ENCODE measurements at places on chromosomes 3 and 15. TPM values are rescaled to one million over a fixed set of nuclear protein-coding genes. Genes with fewer than 3 reads are reported as not detected.

- DNase-seq: no peak
- peaks cover 4% of the 10 kb centered on the region for H3K27me3 ChIP-seq
- no peak overlapping the region for H3K27ac ChIP-seq
- H3K4me1 ChIP-seq: no peaks in the 10 kb centered on the region
- H3K4me3 ChIP-seq: no peak overlapping the region
- H3K36me3 ChIP-seq: no peaks in the 10 kb centered on the region
Observed at GRCh38 chr3:123300583-123300982, 98.8 kb downstream of the SEC22A start.

GRCh38 chr3:166488977-166489672 is 651.9 kb upstream of the BCHE start:
- no peak overlapping the region for H3K4me3 ChIP-seq
- no peaks in the 10 kb centered on the region for H3K36me3 ChIP-seq
- DNase-seq: no peak
- H3K27ac ChIP-seq: no peak overlapping the region
- H3K4me1 ChIP-seq: peaks cover 2% of the 10 kb centered on the region
- no peaks in the 10 kb centered on the region for H3K27me3 ChIP-seq

GRCh38 chr3:53733446-53733845 is 112.8 kb downstream of the CHDH start:
- H3K4me3 ChIP-seq: peak overlapping the region; percentile 4
- peaks cover 39% of the 10 kb centered on the region for H3K36me3 ChIP-seq
- H3K27me3 ChIP-seq: no peaks in the 10 kb centered on the region

DNA sequence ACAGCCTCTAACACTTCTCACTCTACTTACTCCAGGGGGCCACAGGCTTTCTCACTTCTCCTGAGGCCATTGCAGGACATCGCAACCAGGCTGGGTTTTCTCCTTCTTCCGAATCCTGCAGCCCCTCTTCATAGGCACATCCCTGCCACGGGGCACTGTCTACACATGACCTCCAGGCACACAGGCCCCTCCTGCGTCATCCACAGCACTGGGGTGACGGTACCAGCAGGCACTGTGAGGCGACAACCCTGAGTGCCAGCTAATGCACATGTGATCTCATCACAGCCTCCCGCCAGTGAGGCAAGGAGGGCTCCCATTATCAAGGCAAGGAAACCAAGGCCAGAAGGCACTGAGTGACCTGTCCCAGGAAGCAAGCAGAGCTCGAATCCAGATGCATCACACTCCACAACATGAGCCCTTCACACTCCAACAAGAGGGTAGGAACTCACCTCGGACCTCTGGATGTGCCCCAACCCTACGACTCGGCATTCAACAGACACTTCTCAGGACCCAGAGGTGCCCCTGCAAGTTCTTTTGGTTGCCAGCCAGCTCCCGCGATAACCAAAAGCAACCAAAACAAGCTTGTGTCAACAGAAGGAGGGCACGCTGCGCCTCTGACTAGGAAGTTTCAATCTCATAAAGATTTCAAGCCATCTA is 16.7 kb downstream of the FAM174B start:
- no peak overlapping the region for H3K4me3 ChIP-seq
- DNase-seq: no peak
- no peak overlapping the region for H3K27ac ChIP-seq

DNA sequence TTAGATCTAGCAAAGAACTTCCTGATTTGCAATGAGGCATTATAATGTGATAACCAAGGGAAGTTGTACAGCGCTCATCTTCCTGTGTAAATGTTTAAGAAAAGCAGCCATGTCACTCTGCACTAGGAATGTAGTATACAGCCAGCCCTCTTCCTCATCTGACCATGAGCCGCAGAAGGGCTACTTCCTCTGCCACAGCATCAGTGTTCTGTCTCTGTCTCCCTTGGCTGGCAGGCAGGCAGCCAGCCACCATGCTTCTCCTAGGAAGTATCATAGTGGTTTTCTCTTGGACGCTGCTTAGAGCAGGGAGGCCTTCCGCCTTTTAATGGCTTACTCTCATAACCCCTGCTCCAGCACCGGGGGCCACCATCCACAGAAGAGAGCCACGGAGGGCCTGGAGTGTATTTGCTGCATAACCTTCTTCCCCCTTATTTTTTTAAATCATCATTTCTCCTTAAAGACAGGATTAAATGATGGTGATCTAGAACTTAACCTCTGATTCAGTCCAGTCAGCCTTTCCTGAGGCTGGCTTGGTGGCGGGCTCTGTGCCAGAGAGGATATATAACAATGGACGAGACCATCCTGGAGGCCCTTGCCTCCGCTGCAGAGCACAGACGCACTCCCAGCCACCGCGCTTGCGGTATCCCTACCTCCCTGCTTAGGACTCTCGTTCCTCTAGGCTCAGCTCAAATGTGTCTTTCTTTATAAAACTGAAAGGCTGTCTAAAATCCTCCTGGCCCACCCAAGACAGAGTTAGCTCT is 57.3 kb upstream of the PLXNA1 start:
- H3K4me3 ChIP-seq: no peak overlapping the region
- no peak overlapping the region for H3K27ac ChIP-seq
- H3K36me3 ChIP-seq: peaks cover 3% of the 10 kb centered on the region

DNA sequence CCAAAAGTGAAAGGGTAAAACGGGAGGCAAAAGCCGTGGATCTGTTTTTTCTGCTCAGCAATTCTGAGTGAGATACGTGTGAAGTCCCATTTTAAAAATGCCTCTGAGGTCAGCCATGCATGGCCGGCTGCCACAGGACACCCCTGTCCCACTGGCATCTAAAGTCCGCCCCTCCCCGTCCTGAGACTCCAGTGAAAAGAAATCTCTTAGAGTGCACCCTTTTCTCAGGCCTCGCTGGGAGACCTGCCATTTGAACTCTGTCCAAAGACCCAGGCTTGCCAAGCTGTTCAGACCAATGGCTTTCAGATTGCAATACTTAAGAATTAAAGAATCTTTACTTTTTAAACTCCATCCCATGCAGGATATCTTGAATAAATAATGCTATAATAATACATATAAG is 61.0 kb upstream of the SLC24A5 start:
- no peak overlapping the region for H3K4me3 ChIP-seq
- H3K4me1 ChIP-seq: peaks cover 15% of the 10 kb centered on the region
- no peak for DNase-seq
- no peak overlapping the region for H3K27ac ChIP-seq

DNA sequence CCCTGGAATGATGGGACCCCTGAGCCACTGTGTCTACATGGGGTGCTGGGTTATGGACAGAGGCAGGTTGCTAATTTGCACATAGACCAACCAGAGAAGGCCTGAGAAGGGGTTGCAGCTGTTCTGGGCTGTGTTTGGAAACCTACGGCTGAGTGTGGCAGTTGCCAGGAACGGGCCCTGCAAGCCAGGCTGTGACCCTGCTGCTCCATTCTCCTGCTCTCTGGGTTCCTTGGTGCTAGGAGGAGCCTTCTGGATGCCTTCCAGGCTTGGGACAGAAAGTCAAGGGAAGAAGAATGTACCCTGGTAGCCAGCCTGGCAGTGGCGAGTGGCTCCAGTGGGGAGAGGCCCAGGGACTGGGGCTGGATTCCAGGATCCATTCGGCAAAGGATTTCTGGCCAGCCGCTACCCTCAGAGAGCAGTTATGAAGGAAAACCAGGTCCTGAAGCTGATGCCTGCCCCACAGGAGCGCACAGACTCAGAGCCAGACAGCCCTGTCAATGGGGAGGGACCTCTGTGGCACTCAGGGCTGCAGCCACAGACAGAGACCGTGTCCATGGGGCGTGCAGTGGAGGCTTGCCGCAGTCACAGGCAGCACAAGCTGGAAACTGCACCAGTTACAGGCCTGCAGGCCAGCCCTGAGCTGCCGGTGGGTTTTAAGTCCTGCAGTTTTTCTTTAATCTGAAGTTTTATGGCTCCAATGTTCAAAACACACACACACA is 55.1 kb upstream of the ACAD9 start:
- peaks cover 14% of the 10 kb centered on the region for H3K4me1 ChIP-seq
- no peaks in the 10 kb centered on the region for H3K36me3 ChIP-seq
- no peaks in the 10 kb centered on the region for H3K27me3 ChIP-seq

DNA sequence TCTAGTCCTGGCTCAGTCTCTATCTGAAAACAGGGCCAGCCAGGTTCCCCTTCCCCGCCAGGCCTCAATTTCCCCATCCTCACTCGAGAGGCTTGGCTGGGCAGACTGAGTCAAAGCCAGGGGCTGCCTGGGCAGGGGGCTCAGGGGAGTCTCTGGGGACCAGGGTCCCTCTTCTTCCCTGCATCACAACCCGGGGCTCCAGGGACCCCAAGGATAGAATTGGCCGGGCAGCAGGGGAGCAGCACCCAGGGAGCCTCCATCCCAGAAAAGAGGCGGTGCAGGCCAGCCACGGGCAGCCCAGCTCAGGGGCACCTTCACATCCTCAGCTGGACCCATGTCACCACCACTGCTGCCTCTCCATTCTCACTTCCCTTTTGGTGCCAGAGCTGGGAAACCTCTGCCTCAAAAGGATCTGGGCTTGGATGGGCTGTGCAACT is 13.3 kb upstream of the PLXND1 start:
- peaks cover 16% of the 10 kb centered on the region for H3K27me3 ChIP-seq
- H3K36me3 ChIP-seq: peaks cover 4% of the 10 kb centered on the region

DNA sequence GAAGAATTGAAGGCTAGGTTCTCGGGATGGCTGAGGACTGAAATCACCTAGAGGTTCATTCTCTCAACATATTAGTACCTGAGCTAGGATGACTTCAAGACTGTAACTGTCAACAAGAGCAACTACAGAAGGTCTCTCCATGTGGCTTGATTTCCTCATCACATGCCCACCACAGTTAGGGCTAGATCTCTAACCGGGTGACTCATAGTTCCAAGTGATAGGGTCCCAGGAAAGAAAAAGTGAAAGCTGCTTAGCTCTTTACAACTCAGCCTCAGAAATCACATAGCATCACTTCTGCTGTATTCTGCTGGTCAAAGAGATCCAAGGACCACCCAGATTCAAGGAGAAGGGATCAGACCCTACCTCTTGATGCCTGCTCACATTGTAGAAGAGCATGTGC is 165.4 kb upstream of the AGTR1 start:
- H3K27me3 ChIP-seq: peaks cover 3% of the 10 kb centered on the region
- no peak for DNase-seq
- H3K4me1 ChIP-seq: peaks cover 4% of the 10 kb centered on the region
- H3K27ac ChIP-seq: no peak overlapping the region

DNA sequence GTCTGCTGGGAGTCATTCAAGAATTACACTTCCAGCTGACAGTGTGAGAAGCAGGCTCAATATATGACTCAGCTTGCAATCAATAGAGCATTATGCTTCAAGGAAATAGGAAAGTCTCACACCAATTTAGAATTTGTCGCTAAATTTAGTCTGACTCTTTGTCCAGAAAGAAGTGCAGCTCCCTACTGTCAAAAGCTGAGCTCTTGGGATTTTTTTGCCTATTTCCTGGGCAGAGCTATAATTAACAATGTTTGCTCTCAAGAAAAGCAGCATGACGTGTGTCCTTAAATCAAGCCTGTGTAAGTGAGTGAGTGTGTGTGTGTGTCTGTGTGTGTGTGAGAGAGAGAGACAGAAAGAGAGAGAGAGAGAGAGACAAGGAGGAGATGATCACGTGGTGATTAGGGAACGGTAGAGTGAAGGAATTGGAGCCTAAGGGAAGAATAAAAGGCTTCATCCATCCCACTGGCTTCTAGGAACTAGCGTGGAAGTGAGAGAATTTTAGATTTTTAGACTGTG is 16.4 kb upstream of the SLC35G2 start:
- peaks cover 3% of the 10 kb centered on the region for H3K4me1 ChIP-seq
- H3K4me3 ChIP-seq: no peak overlapping the region
- no peaks in the 10 kb centered on the region for H3K36me3 ChIP-seq
- no peak for DNase-seq
- no peaks in the 10 kb centered on the region for H3K27me3 ChIP-seq

DNA sequence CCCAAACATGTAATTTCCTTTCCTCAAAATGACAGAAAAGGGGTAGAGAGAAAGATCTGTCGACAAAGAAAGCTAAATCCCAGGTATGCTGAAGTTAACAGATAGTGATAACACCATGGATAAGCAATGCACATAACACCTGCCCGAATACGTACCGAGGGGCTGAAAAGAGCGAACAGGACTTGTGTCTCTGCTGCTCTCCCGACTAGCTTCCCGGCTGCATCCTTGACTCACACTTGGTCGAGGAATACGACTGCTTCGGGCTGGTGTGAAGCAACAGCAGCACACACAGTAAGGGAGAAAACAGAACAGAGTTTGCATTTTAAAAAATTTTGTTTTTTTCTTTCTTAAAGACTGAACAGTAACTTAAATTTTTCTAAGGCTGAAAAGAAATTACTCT is 136.4 kb downstream of the CLASP2 start:
- H3K27me3 ChIP-seq: no peaks in the 10 kb centered on the region
- no peak for DNase-seq
- H3K4me3 ChIP-seq: no peak overlapping the region
- H3K36me3 ChIP-seq: no peaks in the 10 kb centered on the region

DNA sequence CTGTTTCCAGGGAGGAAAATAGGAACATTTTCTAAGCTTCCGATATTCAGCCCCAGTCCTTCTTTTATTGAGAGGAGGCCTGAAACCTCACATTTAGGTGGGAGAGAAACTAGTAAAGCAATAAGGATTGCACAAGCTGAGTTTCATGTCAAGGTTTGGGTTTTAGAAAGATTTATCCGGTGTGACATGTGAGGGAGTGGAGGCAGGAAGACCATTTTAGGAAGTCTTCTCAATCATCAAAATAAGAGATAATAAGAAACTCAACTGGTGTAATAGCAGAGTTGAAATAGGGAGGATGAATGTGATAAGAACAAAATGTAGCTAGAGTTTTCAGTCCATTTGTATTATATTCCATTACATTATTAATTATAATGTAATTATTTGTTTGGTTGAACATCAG is 27.7 kb upstream of the CLDN16 start:
- no peak overlapping the region for H3K4me3 ChIP-seq
- peaks cover under 1% of the 10 kb centered on the region for H3K27me3 ChIP-seq
- DNase-seq: no peak
- H3K27ac ChIP-seq: no peak overlapping the region
- H3K4me1 ChIP-seq: no peaks in the 10 kb centered on the region
- no peaks in the 10 kb centered on the region for H3K36me3 ChIP-seq

GRCh38 chr3:110066206-110066605 is 728.9 kb upstream of the DPPA4 start:
- no peaks in the 10 kb centered on the region for H3K4me1 ChIP-seq
- H3K4me3 ChIP-seq: no peak overlapping the region
- no peak overlapping the region for H3K27ac ChIP-seq
- no peaks in the 10 kb centered on the region for H3K27me3 ChIP-seq
- no peak for DNase-seq

DNA sequence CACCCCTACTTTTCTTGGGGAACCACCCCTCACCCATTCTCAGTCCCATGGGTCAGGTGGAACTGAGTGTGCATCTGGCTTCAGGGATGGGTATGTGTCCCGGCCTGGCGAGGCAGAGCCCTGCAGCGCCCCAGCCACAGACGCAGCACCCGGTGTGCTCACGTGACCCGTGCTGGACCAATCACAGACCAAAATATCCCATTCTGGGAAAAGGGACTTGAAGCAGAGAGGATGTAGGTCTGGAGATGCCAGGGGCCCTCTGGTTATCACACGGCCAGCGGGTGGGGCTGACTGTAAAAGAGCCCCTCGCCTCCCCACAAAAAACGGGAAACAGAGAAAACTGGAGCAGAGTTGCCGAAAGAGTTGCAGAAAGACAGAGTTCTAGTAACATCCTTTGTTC is 138.0 kb upstream of the RAD18 start:
- H3K36me3 ChIP-seq: no peaks in the 10 kb centered on the region
- no peak overlapping the region for H3K27ac ChIP-seq
- peaks cover 1% of the 10 kb centered on the region for H3K27me3 ChIP-seq

The DUSP7 gene
- 21.7 TPM for total RNA-seq

The KLF15 gene
- total RNA-seq: 0.67 TPM

The FBXL22 gene
- 0.31 TPM for total RNA-seq

The GOLGA6A gene
- total RNA-seq: 0.85 TPM

The MANF gene
- 131 TPM for total RNA-seq

The TXNRD3 gene
- 4.8 TPM for total RNA-seq

The APPL1 gene
- 25.9 TPM for total RNA-seq

The CP gene
- total RNA-seq: 0.44 TPM

The PP2D1 gene
- not detected for total RNA-seq

Data from endothelial cell (in vitro differentiated cells).